ENCODE measurements at places on chromosomes 7 and 10.

DNA sequence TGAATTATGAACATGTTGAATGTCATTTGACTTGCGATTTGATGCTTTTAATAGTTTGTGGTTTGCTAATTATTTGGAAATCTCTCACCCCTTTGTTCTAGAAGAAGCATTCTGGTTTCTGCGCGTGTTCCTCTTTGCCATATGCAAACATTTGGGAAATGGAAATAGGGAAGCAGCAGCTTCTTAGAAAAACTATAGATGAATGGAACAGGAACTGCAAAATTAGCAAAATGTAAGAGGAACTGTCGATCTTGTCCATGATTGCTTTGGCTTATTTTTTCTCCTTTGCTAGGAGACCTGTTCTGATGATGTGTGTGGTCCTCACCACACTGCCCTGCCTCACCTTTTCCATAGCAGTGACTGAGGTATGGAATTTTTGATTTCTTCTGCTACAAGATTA, 19.0 kb downstream of the TMEM236 start:
- no peak for DNase-seq

DNA sequence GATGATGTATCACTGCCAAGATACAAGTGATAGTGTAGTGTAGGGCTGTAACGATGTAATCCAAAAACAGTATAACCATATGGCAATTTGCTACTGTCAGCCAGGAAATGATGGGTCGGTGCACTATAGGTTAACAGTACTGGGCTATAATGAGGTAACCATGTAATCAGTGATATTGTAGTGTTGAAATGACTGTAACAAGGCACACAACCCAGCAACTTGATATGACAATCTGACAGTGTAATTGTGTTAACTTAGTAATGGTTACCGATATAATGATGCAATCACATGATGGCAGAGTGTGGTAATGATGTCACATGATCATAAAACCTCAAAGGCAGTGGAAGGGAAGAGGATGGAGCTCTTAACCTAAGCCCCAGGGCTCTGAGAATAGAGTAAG, 73.8 kb upstream of the SLF2 start:
- no peak for DNase-seq

DNA sequence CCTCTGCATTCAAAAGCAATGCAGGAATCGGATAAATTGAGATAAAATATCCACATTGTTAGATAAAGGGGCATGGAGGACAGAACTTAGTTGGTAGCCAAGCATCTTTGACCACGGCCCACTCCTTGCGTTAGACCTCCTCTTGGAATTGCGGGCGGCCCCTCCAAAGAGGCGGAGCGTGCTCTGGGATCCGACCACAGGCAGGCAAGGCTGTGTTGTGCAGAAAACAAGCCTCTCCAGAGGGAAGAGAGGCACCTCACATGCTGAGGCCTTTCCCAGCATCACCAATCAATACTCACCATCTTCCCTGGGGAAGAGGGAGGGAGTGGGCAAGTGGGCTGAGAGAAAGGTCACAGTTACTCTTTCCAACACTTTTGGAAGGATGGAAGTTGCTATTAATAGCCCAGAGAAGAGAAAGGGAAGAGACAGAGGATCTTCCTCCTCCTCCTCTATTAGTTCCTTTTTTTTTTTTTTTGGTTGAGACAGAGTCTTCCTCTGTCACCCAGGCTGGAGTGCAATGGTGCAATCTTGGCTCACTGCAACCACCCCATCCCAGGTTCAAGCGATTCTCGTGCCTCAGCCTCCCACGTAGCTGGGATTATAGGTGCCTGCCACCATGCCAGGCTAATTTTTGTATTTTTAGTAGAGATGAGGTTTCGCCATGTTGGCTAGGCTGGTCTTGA, 49.7 kb upstream of the NRF1 start:
- no peak for DNase-seq

- DNase-seq: no peak
Measured at GRCh38 chr10:123585477-123586445, 80.4 kb upstream of the GPR26 start.

- no peak for DNase-seq
Measured at GRCh38 chr7:38222481-38223096, 44.5 kb downstream of the STARD3NL start.

- peak; percentile 2 for DNase-seq
Measured at GRCh38 chr7:123748171-123748733, 551 bp downstream of the WASL start.

GRCh38 chr10:24701447-24701846, 22.2 kb downstream of the ARHGAP21 start:
- no peak for DNase-seq

- DNase-seq: no peak
Measured at GRCh38 chr10:32409741-32410140, 36.2 kb upstream of the CCDC7 start.

All from T-helper 2 cell (primary cell).